CD14-positive monocyte (primary cell): ENCODE measurements at places on chromosomes 7 and 10. TPM values are rescaled to one million over a fixed set of nuclear protein-coding genes. Genes with fewer than 3 reads are reported as not detected.

GRCh38 chr10:76051007-76051936 lies 619.8 kb downstream of the LRMDA start:
- H3K4me3 ChIP-seq: no peak overlapping the region
- H3K4me1 ChIP-seq: peaks cover 3% of the 10 kb centered on the region
- H3K36me3 ChIP-seq: no peaks in the 10 kb centered on the region
- H3K27ac ChIP-seq: peak overlapping the region; percentile 45

Gene DGKB
- not detected in 2 replicates for polyA plus RNA-seq

- no peak overlapping the region for H3K27ac ChIP-seq
- H3K4me3 ChIP-seq: no peak overlapping the region
- no peaks in the 10 kb centered on the region for H3K27me3 ChIP-seq
- DNase-seq: no peak
Measured at GRCh38 chr10:70558295-70558694, 44.2 kb downstream of the PRF1 start.

Gene MUC12
- polyA plus RNA-seq: not detected

Gene FGL2
- 97.1 and 238 TPM in 2 replicates for polyA plus RNA-seq

Gene TMEM236
- not detected for polyA plus RNA-seq

- no peaks in the 10 kb centered on the region for H3K36me3 ChIP-seq
- no peaks in the 10 kb centered on the region for H3K27me3 ChIP-seq
- no peak for DNase-seq
- no peak overlapping the region for H3K27ac ChIP-seq
- H3K4me3 ChIP-seq: no peak overlapping the region
Measured at GRCh38 chr10:129934196-129934925, 29.7 kb downstream of the EBF3 start.

GRCh38 chr7:91517201-91517785 lies 253.1 kb downstream of the FZD1 start:
- DNase-seq: no peak
- H3K4me3 ChIP-seq: no peak overlapping the region
- no peaks in the 10 kb centered on the region for H3K4me1 ChIP-seq
- H3K27ac ChIP-seq: no peak overlapping the region

Gene HSPA14
- 19.3 TPM for polyA plus RNA-seq

DNA sequence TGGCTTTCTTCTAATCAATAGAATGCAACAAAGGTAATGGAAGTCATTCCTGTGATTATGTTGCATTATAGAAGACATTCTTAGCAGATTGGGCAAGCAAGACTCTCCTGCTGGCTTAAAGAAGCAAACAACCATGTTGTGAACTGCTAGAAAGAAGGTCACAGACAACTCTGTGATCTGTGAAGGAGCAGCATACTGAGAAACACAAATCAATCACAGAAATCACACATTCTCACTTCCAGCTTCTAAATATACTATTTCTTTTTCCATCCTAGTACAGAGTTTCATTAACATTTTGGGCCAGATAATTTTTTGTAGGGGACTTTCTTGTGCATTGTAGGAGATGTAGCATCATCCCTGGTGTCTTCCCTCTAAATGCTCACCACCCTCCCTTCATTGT lies 28.0 kb upstream of the PALS2 start:
- no peak overlapping the region for H3K4me3 ChIP-seq
- H3K36me3 ChIP-seq: no peaks in the 10 kb centered on the region
- DNase-seq: no peak
- no peaks in the 10 kb centered on the region for H3K27me3 ChIP-seq

DNA sequence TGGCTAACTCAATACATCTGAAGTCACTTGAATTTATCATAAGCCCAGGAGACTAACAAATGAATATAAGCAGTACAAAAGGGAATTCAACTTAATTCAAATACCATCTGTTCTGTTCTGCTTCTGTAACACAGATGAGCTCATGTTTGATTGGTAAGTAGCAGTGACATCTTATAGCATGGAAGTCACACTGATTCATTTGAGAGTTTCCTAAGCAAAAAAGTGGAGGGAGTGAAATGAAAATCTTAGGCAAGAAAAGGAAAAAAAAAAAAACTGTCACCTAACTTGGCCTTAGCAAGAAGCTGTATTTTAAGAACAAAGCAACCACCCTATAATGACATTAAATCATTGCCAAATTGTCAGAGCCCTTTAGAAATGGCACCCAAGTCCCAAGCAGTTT lies 49.5 kb downstream of the SMURF1 start:
- H3K27ac ChIP-seq: no peak overlapping the region
- peaks cover 1% of the 10 kb centered on the region for H3K36me3 ChIP-seq
- no peak overlapping the region for H3K4me3 ChIP-seq
- H3K27me3 ChIP-seq: no peaks in the 10 kb centered on the region
- no peak for DNase-seq
- H3K4me1 ChIP-seq: no peaks in the 10 kb centered on the region

GRCh38 chr7:78487464-78487863 lies 688.9 kb downstream of the PHTF2 start:
- no peak overlapping the region for H3K4me3 ChIP-seq
- no peaks in the 10 kb centered on the region for H3K36me3 ChIP-seq
- no peak overlapping the region for H3K27ac ChIP-seq
- no peaks in the 10 kb centered on the region for H3K4me1 ChIP-seq
- H3K27me3 ChIP-seq: no peaks in the 10 kb centered on the region

Gene RBM20
- polyA plus RNA-seq: not detected in 2 replicates

DNA sequence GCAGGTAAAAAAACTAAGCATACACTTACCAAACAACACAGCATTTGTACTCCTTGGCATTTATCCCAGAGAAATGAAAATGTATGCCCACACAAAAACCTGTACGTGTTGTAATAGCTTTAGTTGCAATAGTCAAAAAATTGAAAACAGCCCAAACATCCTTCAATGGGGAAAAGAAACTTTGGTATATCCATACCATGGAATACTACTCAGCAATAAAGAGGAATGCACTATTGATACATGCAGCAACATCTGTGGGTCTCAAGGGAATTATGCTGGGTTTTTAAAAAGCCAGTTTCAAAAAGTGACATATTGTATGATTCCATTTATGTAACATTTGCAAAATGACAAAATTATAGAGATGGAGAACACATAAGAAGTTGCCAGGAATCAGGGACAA lies 35.4 kb downstream of the DPCD start:
- DNase-seq: no peak
- H3K27ac ChIP-seq: no peak overlapping the region
- H3K36me3 ChIP-seq: peaks cover 89% of the 10 kb centered on the region

Gene PRSS2
- polyA plus RNA-seq: not detected

DNA sequence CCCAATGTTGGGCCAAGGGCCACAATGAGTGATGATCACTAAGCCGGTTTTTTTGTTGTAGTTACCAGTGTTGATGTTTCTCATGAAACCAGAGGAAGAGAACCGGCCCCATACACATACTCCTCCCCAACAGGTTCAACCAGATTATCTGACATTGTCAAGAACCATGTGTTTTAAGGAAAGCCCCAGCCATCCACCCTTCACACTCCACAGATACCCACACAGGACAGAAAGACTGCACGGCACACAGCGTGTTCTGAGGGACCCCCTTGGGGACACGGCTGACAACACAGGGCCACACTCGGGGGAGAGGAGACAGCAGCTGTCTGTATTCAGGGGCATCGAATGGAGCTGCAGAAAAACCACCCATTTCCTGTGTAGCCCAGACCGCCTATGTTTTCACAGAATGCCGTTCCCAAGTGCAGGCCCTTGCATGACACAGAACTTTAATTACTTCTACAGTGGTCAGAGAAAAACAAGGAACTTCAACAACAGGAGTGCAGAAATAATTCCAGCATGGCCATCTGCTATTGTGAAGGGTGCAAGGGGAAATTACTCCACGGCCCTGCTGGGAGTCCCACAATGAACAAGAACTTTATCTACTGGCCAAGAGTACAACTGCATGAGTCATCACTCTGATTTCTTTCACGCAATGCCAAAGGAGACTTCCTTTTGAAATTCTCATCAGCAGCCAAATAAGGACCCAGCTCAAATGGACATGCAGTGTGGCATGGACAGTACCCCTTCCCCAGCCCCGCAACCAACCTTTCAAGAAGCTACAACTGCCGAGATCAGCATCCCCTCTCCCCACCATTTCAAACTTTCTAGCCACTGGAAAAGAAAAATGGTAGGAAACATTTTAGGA lies 2.3 kb downstream of the KLF6 start:
- peak; percentile 97 for DNase-seq
- H3K4me3 ChIP-seq: peak overlapping the region; percentile 95
- H3K4me1 ChIP-seq: peaks cover 55% of the 10 kb centered on the region
- H3K27ac ChIP-seq: peak overlapping the region; percentile 100

DNA sequence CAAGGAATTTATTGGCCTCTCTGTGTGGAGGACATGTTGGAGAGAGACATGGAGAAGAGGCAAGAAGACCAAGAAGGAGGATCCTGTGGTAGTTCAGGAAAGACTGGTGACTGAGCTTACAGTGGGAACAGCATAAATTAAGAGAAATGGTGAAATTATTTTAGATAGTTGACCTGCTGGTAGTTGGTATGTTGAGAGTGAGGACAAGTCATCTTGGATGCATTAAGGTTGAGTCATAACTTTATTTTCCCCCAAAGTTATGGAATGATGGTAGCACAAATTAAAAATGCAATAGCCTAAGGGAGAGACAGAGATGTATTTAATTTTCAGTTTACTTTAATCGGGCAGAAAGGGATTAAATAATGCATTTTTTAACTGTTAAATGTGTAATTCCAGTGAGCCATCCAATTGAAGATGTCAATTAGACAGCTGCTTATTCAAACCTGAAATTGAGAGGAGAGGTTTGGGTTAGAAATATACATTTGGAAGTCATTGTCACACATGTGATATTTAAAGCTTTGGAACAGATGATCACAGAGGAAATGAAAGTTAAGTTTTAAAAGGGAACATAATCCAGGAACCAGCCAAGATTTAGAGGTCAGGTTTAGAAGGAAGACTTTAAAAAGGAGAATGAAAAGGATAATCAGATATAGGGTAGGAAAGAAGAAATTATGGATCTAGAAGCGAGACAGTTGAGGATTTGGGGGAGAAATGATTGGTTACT lies 80.6 kb downstream of the DGKB start:
- H3K27ac ChIP-seq: no peak overlapping the region
- no peaks in the 10 kb centered on the region for H3K4me1 ChIP-seq
- no peaks in the 10 kb centered on the region for H3K36me3 ChIP-seq

GRCh38 chr7:153507885-153508284 lies 544.3 kb upstream of the DPP6 start:
- no peak overlapping the region for H3K4me3 ChIP-seq
- no peaks in the 10 kb centered on the region for H3K36me3 ChIP-seq
- H3K27me3 ChIP-seq: no peaks in the 10 kb centered on the region
- no peak overlapping the region for H3K27ac ChIP-seq
- DNase-seq: no peak

DNA sequence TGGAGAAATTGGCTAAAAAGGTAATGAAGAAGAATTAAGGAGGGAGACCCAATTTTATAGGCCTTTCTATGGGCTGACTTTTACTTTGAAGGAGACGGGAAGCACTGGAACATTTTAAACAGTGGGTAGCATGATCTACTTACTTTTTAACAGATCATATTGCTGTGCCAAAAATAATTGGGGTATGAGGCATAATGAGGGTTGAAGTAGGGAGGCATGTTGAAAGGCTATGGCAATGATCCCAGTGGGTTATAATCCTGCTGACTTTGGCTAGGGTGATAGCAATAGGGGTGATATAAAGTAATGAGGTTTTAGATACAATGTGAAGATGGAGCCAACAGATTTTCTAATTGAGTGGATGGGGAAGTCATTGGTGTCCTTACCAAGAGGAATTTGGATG lies 73.2 kb downstream of the GPR37 start:
- no peaks in the 10 kb centered on the region for H3K27me3 ChIP-seq
- no peak overlapping the region for H3K27ac ChIP-seq
- H3K4me3 ChIP-seq: no peak overlapping the region

- H3K4me1 ChIP-seq: peaks cover 16% of the 10 kb centered on the region
- no peak overlapping the region for H3K27ac ChIP-seq
- H3K4me3 ChIP-seq: no peak overlapping the region
- DNase-seq: no peak
- no peaks in the 10 kb centered on the region for H3K36me3 ChIP-seq
Measured at GRCh38 chr10:13759168-13759567, 172.4 kb downstream of the PRPF18 start.

Gene FFAR4
- polyA plus RNA-seq: 0.97 TPM

GRCh38 chr7:46294381-46294780 lies 373.3 kb upstream of the IGFBP3 start:
- H3K4me1 ChIP-seq: no peaks in the 10 kb centered on the region
- H3K27ac ChIP-seq: no peak overlapping the region
- H3K4me3 ChIP-seq: no peak overlapping the region
- DNase-seq: no peak

- peaks cover 13% of the 10 kb centered on the region for H3K4me1 ChIP-seq
- no peak overlapping the region for H3K4me3 ChIP-seq
- no peak overlapping the region for H3K27ac ChIP-seq
- DNase-seq: no peak
Measured at GRCh38 chr7:11474902-11475585, 357.0 kb downstream of the THSD7A start.

DNA sequence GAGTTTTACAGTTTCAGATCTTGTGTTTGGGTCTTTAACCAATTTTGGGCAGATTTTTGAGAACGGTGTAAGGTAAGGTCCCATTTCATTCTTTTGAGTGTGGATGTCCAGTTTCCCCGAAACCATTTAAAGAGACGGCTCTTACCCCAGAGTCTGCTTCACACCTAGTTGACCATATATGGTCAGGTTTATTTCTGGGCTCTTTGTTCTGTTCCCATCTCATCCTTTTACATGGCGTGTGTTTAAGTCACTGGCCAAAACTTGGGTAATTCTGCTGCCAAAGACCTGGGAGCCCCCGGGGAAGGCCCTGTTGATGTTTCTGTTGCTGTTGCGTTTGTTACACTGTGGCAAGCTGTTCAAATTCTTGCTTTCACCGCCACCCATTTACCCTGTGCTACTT lies 120.1 kb downstream of the PTPRN2 start:
- no peak for DNase-seq
- no peak overlapping the region for H3K4me3 ChIP-seq
- no peak overlapping the region for H3K27ac ChIP-seq
- peaks cover 36% of the 10 kb centered on the region for H3K4me1 ChIP-seq

Gene STEAP1B
- polyA plus RNA-seq: 0.16 TPM

Gene ANXA8L1
- polyA plus RNA-seq: 2.7 TPM

DNA sequence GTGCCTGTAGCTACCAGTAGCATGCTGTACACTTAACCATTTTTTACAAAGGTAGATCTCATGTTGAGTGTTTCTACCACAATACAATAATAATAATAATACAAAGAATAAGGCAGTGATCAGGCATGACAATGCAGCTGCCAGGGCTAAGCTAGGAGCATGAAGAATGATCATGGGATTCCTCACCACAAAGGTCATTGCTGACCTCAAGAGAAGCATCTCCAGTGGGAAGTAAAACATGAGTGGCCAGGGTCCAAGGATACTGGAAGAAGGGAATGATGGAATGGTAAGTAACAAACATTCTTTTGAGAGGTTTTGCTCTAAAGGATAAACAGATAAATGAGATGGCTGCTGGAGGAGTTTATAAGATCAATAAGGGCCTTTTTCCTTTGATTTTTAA lies 591.1 kb downstream of the TNS3 start:
- DNase-seq: no peak
- no peak overlapping the region for H3K4me3 ChIP-seq
- no peak overlapping the region for H3K27ac ChIP-seq
- H3K36me3 ChIP-seq: no peaks in the 10 kb centered on the region
- no peaks in the 10 kb centered on the region for H3K27me3 ChIP-seq
- H3K4me1 ChIP-seq: no peaks in the 10 kb centered on the region

GRCh38 chr7:128799451-128799850 lies 7.7 kb downstream of the CCDC136 start:
- no peak overlapping the region for H3K4me3 ChIP-seq
- no peaks in the 10 kb centered on the region for H3K36me3 ChIP-seq
- no peaks in the 10 kb centered on the region for H3K4me1 ChIP-seq
- no peak for DNase-seq
- no peak overlapping the region for H3K27ac ChIP-seq
- H3K27me3 ChIP-seq: no peaks in the 10 kb centered on the region

Gene HOGA1
- not detected in 2 replicates for polyA plus RNA-seq

GRCh38 chr10:110008518-110009339 lies 945 bp downstream of the ADD3 start:
- H3K27ac ChIP-seq: peak overlapping the region; percentile 86
